ENCODE measurements at places on chromosomes 1 and 21. TPM values are rescaled to one million over a fixed set of nuclear protein-coding genes. Genes with fewer than 3 reads are reported as not detected.

- DNase-seq, result no peak
Measured at GRCh38 chr1:82001345-82001744, 200.6 kb downstream of the ADGRL2 start.

PTPRF gene
- 3.2 TPM for total RNA-seq

CDC20 gene
- 128 TPM for total RNA-seq

DNA sequence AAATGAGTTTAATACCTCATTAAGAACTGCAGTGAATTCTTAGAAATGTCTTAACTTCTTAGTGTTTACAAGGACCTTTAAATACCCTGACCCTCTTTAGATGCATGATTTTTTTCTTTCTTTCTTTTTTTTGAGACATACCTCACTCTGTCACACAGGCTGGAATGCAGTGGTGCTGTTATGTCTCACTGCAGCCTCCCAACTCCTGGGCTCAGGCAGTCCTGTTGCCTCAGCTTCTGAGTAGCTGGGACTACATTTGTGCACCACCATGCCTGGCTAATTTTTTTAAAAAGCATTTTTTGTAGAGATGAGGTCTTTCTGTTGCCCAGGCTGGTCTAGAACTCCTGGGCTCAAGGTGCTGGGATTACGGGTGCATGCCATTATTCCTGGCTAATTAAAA lies 191.8 kb downstream of the RPS6KC1 start:
- no peak for DNase-seq

DNA sequence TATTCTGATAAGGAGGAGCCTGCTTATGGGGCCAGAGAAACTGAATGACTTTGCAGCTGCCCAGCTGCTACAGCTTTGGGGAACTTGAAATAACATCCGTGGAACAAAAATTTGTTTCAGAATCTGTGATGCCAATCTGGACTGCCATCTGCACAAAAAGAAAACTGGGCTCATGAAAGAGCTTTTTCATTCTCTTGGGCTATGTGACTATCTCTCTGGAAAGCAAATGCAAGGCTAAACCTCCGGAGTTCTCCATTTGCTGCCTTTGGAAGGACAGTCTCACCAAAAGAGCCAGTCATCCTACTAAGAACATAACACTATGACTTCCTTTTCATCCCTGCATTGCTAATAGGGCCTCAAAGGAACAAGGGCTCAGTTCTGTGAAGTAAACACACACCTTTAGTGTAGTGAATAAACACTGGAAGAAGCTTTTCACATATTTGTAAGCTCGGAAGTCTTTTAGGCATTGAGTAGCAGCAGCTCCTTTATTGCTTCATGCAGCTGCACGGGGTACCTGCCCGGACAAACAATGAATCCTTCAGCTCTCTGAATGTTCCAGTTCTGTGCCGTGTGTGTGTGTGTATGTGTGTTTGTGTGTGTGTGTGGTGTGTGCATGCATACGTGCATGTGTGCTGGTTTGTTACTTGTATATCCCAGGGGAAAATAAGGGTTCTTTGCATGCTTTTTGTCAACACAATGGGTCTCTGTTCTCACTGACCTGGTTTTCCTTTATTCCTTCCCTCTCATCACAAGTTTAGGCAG lies 255.5 kb upstream of the SGIP1 start:
- no peak for DNase-seq

DNA sequence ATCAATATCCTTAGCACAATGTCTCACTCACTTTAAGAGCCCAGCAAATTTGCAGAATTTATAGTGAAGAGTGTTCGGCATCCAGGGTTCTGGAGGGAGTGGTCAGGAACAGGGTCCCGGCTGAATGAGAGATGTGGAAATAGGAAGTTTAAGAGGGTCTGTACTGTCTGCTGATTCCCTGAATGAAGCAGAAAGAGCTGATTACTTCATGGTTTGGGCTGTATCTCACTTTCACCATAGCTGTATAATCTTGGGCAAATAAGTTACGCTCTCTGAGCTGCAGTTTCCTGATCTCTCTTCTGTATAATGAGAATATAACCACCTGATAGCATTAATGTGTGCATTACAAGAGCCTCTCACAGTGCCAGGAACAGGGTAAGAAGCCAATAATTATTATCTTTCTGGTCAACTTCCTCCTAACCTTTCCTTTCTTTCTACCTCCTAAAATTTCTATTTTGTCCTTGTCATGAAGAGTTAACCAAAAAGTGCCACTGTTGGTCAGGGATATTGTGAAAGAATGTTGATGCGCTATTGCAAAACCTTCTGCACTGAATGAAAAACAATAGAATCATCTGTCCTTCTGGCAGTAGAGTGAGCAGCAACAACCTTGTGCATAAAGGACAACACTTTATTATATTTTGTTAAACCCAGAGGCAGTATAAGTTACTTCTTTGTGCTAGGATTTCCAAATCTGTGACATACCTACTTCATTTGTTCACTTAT lies 14.7 kb upstream of the PTGFR start:
- DNase-seq, result no peak

GNG12 gene
- 0.16 TPM for total RNA-seq

LCE3E gene
- not detected for total RNA-seq

FAM151A gene
- total RNA-seq, result not detected

MTF2 gene
- 83.5 TPM for total RNA-seq

SERTAD4 gene
- not detected for total RNA-seq

RGS8 gene
- not detected for total RNA-seq

GRCh38 chr1:187626056-187626455 lies 797.3 kb downstream of the PLA2G4A start:
- DNase-seq, result no peak

DNA sequence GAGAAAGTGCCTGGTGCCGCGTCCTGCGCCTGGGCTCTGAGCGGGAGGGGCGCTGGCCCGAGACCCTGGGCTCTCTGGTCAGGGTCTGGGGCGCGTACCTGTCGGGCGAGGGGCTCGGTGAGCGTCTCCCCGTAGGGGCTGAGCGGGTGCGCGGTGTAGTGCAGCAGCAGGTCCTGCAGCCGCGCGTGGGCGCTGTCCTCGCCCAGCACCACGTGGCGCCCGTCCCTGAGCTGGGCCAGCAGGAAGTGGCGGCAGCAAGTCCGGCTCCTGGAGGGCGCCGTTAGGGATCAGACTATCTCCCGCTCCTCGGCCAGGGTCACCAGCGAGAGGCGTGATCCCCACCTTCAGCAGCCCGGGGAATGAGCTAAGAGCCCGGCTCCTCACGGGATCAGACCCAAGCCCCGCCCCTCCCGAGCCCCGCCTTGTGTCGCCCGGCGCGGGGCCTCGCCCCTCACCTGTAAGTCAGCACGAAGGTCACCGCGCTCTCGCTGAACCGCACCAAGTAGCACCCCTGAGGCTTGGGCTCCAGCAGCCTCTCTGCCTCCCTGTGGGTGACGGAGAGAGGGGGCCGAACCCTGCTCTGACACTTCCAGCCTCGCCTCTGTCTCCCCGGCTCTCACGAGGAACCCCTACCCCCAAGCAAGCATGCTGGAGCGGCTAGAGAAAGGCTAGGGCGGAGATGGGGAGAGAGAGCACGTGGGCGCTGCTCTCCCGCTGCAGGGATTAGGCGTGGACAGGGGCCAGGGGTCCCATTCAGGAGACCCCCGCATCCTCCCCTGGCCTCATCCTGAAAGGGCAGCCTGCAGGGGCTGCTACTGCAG lies 2.7 kb downstream of the SH2D2A start:
- peak; percentile 64 for DNase-seq

DNA sequence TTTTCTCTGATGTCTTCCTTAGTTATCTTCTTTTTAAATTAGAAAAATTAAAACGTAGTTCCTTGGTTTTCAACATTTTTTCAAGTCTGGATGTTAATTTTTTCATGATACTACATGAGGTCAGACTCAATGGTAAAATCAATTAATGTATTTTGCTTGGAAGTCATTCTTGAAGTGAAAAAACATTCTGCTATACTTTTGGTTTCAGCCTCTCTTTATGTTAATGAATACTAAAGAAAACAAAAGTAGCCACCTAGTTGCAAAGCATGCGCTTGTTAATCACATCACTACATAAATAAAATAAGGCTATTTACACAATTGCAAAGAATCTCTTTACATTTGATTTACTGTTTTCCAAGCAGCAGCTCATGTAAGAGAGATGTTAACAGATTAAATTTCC lies 170.4 kb downstream of the LIPI start:
- no peak for DNase-seq

GRCh38 chr1:33460947-33461629 lies 11.4 kb upstream of the ZSCAN20 start:
- DNase-seq, result no peak

DNA sequence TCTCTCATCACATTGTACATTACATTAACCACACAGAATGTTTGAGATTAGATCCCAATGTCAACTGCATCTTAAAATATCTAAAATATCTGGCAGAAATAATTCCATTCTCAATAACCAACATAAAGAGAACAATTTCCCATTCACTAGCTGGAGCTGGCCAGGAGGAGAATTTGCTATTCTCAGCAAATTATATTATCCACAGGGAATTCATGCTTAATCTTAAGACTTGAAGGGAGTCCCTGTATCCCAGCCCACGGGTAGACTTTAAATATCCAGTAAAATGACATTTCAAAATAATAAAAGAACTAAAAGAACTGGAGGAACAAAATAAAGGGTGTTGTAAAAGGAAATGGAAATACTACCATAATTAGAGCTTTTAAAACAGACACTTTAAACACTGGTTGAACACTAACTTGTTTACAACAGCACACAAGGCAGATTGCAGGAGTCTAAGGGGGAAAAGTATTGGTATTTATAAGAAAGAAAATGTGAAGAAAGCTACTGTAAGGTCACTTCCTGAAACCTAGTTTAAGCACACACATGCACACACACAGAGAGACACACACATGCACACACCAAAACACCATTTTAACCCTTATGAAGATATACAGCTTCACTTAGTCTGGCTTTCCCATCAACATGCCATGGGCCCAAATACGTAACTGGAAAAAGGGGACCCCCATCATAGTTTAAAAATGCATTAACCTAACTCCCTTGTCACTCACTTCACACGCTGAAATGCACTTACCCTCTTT lies 107.0 kb downstream of the PTPN14 start:
- DNase-seq, result no peak

DNA sequence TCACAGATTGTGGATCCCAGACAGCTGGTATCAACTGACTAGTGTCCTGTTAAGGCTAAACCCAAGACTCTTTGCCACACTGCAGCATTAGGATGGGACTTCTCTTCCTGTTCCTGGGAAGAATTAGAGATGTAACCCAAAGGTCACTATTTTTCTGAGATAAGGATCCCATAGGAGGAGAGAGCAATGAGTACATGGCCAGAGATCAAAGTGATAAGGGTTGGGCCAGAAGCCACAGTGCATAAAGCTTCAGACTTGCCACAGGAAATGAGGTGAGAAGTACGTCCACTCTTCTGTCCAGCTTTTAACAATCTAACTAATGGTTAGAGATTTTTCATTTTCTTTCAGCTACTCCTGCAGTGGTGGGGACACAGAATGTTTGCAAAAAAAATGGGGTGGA lies at the start of gene HSD3B1:
TSS of gene HSD3B1 (plus strand) at position 270 of the 400 bp plus-strand sequence. CDS start 267 bp downstream, outside the sequence.
- no peak for DNase-seq

C1orf74 gene
- total RNA-seq, result 3.0 TPM

GRCh38 chr1:237320890-237321289 lies 278.9 kb downstream of the RYR2 start:
- no peak for DNase-seq

- DNase-seq, result no peak
Measured at GRCh38 chr1:243623841-243624240, 226.2 kb downstream of the AKT3 start.

C1orf94 gene
- total RNA-seq, result not detected

GRCh38 chr1:76770979-76771378 lies 96.3 kb upstream of the ST6GALNAC5 start:
- no peak for DNase-seq

All from activated T-helper 2 cell treated with anti-CD3 and anti-CD28 coated beads, Interferon-gamma antibody, Interleukin-2, Interleukin-4, amounts not matched to agents 10 μg/mL and 5 μg/mL and 100 μg/mL, durations not matched to agents 14 hours and 24 hours and 36 hours (primary cell).